ENCODE measurements at places on chromosomes 4 and X. TPM values are rescaled to one million over a fixed set of nuclear protein-coding genes. Genes with fewer than 3 reads are reported as not detected.

The TTC29 gene
- total RNA-seq, result 4.5 TPM

The SLC7A11 gene
- 3.2 TPM for total RNA-seq

The USP51 gene
- total RNA-seq, result 4.2 TPM

The ARSJ gene
- 8.4 TPM for total RNA-seq

The ADGRL3 gene
- 6.0 TPM for total RNA-seq

The FGD1 gene
- 3.2 TPM for total RNA-seq

The NLGN3 gene
- 1.3 TPM for total RNA-seq

The ASB5 gene
- not detected for total RNA-seq

The TMEM154 gene
- total RNA-seq, result 19.6 TPM
